ENCODE measurements at places on chromosomes 1 and 21. TPM values are rescaled to one million over a fixed set of nuclear protein-coding genes. Genes with fewer than 3 reads are reported as not detected.

Gene CCDC17
- 2.0 TPM for total RNA-seq

- DNase-seq, result no peak
Observed at GRCh38 chr1:51222136-51222787, 13.8 kb upstream of the RNF11 start.

- no peak for DNase-seq
Observed at GRCh38 chr1:222369148-222369547, 178.8 kb downstream of the HHIPL2 start.

Gene GNPAT
- 75.0 TPM for total RNA-seq

Data from A673 (cell line).